Stimulated activated naive B cell treated with anti-CD40 and anti-IgM and Interleukin-4, amounts not matched to agents 10 μg/mL and 1 μg/mL and 100 μg/mL, for 72 hours (primary cell): ENCODE measurements at places on chromosomes 3 and 15.

- H3K4me3 ChIP-seq = no peak overlapping the region
- H3K27ac ChIP-seq = no peak overlapping the region
- no peak for DNase-seq
- no peaks in the 10 kb centered on the region for H3K4me1 ChIP-seq
- no peaks in the 10 kb centered on the region for H3K36me3 ChIP-seq
Measured at GRCh38 chr3:70078778-70079177, 79.2 kb downstream of the SAMMSON start.

DNA sequence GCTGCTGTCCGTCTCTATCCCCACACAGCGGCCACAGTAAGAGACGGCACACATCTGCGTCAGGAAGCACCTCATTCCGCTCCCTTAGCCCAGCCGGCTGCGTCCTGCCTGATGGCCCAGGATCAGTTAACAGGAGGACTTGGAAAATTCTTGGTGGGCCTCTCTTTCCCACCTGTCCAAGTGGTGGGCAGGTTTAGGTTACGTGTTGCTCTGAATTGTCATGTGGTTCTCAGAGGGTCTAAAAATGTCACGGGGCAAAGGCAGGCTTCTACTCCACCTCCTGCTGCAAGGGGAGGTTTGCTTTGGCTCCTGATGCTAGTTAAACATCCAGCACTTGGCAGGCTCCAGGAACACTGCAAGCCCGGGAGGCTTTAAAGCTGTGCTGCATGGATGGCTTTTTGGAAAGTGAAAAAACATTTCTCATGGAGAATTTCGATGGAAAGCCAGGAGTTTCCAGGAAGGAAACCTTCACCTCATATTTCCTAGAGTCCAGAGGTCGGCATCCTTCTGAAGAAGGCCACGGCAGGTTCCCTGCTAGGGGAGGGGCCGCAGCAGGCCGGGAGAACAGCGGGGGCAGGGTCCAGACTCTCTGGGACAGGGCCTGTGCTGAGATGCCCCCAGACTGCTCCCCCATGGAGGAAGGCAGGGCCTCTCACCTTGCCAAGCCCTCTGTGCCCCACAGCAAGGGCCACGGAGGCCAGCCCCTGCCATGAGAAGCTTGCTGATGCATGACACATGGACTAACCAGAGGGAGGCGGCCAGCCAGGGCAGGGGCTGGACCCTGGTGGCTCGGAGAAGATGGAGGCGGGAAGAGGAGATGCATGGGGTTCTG, 10.8 kb downstream of the CTSH start:
- H3K36me3 ChIP-seq = peaks cover 70% of the 10 kb centered on the region
- no peak overlapping the region for H3K4me3 ChIP-seq
- DNase-seq = no peak
- peaks cover 33% of the 10 kb centered on the region for H3K4me1 ChIP-seq

- peaks cover 49% of the 10 kb centered on the region for H3K36me3 ChIP-seq
- H3K27ac ChIP-seq = no peak overlapping the region
- H3K4me3 ChIP-seq = no peak overlapping the region
- H3K27me3 ChIP-seq = no peaks in the 10 kb centered on the region
- no peaks in the 10 kb centered on the region for H3K4me1 ChIP-seq
Measured at GRCh38 chr3:33395900-33396299, 44.3 kb downstream of the UBP1 start.

DNA sequence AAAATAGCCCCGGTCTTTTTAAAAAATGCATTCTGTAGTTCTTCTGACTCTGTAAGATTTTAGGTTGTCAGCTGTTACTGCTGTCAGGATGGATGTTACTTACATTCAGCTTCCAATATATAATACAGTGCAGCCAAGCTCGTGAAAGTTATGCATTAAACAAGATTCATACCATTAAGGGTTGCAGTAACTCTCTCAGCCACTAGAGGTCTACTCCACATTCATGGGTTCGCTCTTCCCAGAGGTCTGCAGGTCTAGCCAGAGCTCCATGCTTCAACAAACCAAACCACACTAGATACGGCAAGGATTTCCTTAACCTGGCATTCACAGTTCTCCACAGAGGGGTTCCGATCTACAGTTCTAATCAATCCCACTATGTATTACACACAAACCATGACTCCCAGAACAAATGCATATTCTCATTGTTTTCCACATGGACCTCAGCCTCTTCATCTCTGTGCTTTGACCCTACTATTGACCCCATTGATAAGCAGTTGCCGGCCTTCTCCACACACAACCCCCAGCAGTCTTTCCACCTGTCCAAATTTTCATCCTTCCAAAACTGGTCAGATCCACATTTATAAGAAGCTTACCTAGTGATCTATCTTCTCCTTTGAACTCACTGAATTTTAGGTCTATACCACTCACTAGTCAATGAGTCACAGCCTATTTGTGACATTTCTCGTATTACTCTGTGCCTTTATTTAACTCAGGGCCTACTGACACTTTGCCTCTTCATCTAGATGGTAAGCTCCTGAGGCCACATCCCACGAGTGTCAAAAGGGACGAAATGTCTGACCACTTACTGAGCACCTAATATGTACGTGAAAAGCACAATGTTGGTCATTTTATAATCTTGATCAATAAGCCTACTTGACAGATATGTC, 33.7 kb downstream of the RORA start:
- no peaks in the 10 kb centered on the region for H3K36me3 ChIP-seq
- no peaks in the 10 kb centered on the region for H3K27me3 ChIP-seq
- H3K4me3 ChIP-seq = no peak overlapping the region
- H3K4me1 ChIP-seq = no peaks in the 10 kb centered on the region

DNA sequence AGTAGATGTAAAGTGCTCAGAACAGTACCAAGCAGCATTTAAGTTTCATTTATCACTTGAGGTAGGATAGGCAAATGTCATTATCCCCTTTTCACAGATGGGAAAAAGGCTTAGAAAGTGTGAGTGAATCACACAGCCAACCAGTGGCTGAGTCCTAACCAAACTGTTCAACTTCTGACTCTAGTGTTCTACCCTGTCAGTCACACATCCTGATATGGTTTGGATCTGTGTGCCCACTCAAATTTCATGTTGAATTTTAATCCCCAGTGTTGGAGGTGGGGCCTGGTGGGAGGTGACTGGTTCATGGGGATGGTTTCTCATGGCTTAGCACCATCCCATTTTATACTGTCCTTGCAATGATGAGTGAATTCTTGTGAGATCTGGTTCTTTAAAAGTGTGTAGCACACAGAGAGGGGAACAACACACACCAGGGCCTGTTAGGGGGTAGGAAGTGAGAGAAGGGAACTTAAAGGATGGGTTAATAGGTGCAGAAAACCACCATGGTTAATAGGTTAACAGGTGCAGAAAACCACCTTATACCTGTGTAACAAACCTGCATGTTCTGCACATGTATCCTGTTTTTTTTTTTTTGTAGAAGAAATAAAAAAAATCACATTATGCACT, 304.7 kb downstream of the SUCLG2 start:
- H3K36me3 ChIP-seq = no peaks in the 10 kb centered on the region
- H3K27ac ChIP-seq = peak overlapping the region; percentile 47
- H3K4me1 ChIP-seq = peaks cover 12% of the 10 kb centered on the region
- H3K4me3 ChIP-seq = peak overlapping the region; percentile 3
- peak; percentile 31 for DNase-seq

DNA sequence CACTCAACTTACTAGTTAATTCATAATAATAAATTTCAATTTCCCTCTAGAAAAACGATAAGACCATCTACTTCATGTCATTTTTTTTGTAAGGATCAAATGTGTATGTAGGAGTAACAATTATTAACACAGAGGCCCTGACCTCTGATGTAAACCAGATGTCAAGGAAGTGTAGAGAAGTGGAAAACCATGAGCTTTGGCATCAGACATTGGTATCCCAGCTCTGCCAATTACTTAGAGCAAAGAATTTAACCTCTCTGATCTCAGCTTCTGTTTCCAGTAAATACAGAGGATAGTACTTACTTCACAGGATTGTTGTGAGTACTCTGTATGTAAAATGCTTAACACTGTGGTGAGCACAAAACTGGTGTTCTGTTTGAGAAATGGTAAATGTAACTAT, 17.5 kb downstream of the AQR start:
- no peak overlapping the region for H3K27ac ChIP-seq
- no peak for DNase-seq
- H3K36me3 ChIP-seq = peaks cover 22% of the 10 kb centered on the region

DNA sequence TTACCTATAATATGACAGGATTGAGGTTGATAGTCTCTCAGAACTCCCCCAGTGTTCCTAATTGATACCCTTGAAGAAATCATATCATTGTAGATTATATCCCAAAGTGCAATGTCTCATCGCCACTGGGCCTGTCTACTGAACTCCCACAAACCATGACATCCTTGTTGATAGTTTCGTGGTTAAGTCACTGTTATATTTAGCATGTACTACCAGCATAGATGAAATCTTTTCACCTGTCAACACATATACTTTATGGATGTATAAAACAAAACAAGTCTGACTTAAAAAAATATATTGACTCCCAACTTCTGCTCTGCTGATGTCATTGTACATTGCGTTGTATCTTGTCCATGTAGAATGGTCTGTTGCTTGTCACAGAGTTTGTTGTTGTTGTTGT, 128.1 kb downstream of the IQCH start:
- H3K4me1 ChIP-seq = peaks cover 3% of the 10 kb centered on the region
- no peak overlapping the region for H3K27ac ChIP-seq
- no peaks in the 10 kb centered on the region for H3K36me3 ChIP-seq
- H3K27me3 ChIP-seq = no peaks in the 10 kb centered on the region
- H3K4me3 ChIP-seq = no peak overlapping the region

DNA sequence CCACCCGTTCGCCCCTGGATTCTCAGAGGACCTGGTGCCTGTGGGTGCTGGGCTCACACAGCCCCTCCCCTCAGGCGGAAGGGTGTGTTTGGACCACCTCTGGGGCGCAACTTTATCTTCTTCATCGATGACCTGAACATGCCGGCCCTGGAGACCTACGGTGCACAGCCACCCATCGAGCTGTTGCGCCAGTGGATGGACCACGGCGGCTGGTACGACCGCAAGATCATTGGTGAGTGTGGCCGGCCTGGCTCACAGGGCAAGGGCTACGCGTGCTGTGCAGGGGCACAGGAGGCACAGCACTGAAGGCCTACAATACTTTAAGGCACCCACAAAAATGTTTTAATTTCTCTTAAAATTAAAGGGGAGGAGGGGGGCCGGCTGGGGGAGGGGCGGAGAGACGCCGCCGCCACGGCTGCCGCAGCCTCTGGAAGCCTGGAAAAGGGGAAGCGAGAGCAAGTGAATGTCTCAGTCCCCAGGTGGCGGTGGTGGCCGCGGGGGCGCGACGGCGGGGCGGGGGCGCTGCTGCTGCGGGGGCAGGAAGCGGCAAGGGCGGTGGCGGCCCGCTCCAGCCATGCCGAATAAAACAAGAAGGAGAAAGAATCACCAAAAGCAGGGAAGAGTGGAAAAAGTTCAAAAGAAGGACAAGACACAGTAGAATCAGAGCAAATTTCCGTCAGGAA, 56.8 kb downstream of the DNAH1 start:
- H3K4me3 ChIP-seq = peak overlapping the region; percentile 62
- no peaks in the 10 kb centered on the region for H3K27me3 ChIP-seq
- DNase-seq = peak; percentile 44
- no peak overlapping the region for H3K27ac ChIP-seq

DNA sequence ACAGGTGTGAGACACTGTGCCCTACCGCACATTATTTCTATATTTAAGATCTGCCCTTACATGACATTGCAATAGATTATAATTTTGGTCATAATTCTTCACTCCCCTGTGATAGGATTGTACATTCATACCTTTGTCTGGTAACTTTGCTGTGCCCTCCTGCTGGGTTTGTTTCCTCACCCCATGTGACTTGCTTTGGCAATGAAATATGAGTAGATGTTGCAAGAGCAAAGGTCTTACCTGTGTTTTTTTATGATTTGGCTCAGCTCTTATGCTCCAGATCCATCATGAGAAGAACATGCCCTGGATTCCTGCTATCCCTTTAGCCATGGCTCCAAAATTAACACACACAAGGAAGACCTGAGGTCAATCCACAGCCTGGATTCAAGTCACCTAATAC, 137.7 kb upstream of the EOMES start:
- H3K4me1 ChIP-seq = no peaks in the 10 kb centered on the region
- no peaks in the 10 kb centered on the region for H3K27me3 ChIP-seq
- no peak for DNase-seq
- no peak overlapping the region for H3K27ac ChIP-seq
- H3K36me3 ChIP-seq = no peaks in the 10 kb centered on the region
- H3K4me3 ChIP-seq = no peak overlapping the region

GRCh38 chr3:190695225-190695624, 167.3 kb downstream of the GMNC start:
- no peak for DNase-seq
- H3K4me1 ChIP-seq = no peaks in the 10 kb centered on the region
- no peak overlapping the region for H3K27ac ChIP-seq
- H3K36me3 ChIP-seq = no peaks in the 10 kb centered on the region
- peaks cover 8% of the 10 kb centered on the region for H3K27me3 ChIP-seq
- H3K4me3 ChIP-seq = no peak overlapping the region

GRCh38 chr3:31234145-31234544, 298.6 kb upstream of the STT3B start:
- H3K36me3 ChIP-seq = no peaks in the 10 kb centered on the region
- no peak overlapping the region for H3K4me3 ChIP-seq
- no peak for DNase-seq
- no peak overlapping the region for H3K27ac ChIP-seq
- peaks cover 35% of the 10 kb centered on the region for H3K4me1 ChIP-seq

GRCh38 chr3:14222457-14222856, 43.8 kb downstream of the LSM3 start:
- H3K4me1 ChIP-seq = peaks cover 7% of the 10 kb centered on the region
- peaks cover 9% of the 10 kb centered on the region for H3K36me3 ChIP-seq
- DNase-seq = no peak
- no peak overlapping the region for H3K4me3 ChIP-seq

- H3K4me3 ChIP-seq = no peak overlapping the region
- H3K4me1 ChIP-seq = peaks cover 9% of the 10 kb centered on the region
- peaks cover 7% of the 10 kb centered on the region for H3K27me3 ChIP-seq
- no peak for DNase-seq
Measured at GRCh38 chr3:141454054-141454453, 32.8 kb upstream of the RASA2 start.

- H3K36me3 ChIP-seq = no peaks in the 10 kb centered on the region
- H3K27me3 ChIP-seq = no peaks in the 10 kb centered on the region
- H3K27ac ChIP-seq = no peak overlapping the region
- no peak for DNase-seq
- H3K4me3 ChIP-seq = no peak overlapping the region
Measured at GRCh38 chr3:181362378-181362777, 349.3 kb upstream of the SOX2 start.

- H3K36me3 ChIP-seq = no peaks in the 10 kb centered on the region
- H3K27ac ChIP-seq = no peak within 1 kb of the TSS
Measured at GRCh38 chr15:32029862-32030781, at the start of gene CHRNA7. CHRNA7 (plus strand) TSS chr15:32030515; CDS start chr15:32030595, 80 bp downstream.

DNA sequence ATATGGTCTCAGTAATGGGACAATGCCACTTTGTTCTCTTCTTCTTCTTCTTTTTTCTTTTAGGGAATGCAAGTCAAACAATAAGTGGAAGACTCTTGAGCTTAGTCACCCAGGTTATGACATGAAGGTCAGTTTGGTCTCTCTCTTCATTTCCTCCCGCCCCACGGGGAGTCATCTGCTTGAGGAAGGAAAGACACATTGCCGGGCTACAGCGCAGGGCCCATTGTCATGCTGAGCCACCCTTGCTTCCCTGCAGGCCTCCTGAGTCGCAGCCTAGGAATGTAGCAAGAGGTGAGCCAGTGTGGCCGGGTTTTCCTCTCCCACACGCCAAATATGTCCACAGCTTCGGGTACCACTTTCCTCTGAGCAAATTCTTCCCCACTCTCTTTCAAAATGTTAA, 47.6 kb downstream of the RAP2B start:
- H3K36me3 ChIP-seq = no peaks in the 10 kb centered on the region
- DNase-seq = no peak
- no peak overlapping the region for H3K27ac ChIP-seq
- no peaks in the 10 kb centered on the region for H3K4me1 ChIP-seq

GRCh38 chr3:71693641-71694040, 31.6 kb downstream of the EIF4E3 start:
- no peaks in the 10 kb centered on the region for H3K27me3 ChIP-seq
- H3K27ac ChIP-seq = no peak overlapping the region
- peaks cover 1% of the 10 kb centered on the region for H3K36me3 ChIP-seq
- H3K4me1 ChIP-seq = no peaks in the 10 kb centered on the region
- DNase-seq = no peak
